ENCODE measurements at places on chromosomes 2 and 18. TPM values are rescaled to one million over a fixed set of nuclear protein-coding genes. Genes with fewer than 3 reads are reported as not detected.

GRCh38 chr2:54499661-54500060 lies 43.5 kb downstream of the SPTBN1 start:
- no peaks in the 10 kb centered on the region for H3K4me1 ChIP-seq
- H3K36me3 ChIP-seq: no peaks in the 10 kb centered on the region
- peaks cover 19% of the 10 kb centered on the region for H3K27me3 ChIP-seq
- no peak overlapping the region for H3K27ac ChIP-seq
- DNase-seq: no peak
- no peak overlapping the region for H3K4me3 ChIP-seq

- no peaks in the 10 kb centered on the region for H3K27me3 ChIP-seq
- H3K4me3 ChIP-seq: no peak overlapping the region
- no peaks in the 10 kb centered on the region for H3K4me1 ChIP-seq
These were observed 9.3 kb downstream of the PTH2R start for GRCh38 chr2:208415897-208416296.

DNA sequence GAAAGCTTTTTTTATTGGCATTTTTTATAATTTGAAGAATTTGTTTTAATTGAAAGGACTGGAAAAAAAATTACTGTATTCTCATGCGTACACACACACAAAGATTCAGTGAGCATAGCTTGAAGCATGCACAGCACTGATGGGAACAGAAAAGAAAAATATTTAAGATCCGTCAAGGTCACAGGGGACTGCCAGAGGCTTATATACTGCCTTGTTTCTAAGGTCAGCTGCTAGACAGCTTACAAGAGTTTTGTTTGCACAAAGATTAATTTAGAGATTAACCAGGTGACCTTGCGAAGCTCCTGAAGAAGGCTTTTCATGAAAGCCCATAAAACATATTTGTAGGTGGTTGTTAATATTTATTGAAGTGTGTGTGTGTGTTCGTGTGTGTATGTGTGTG lies 396.3 kb downstream of the TRIB2 start:
- no peaks in the 10 kb centered on the region for H3K4me1 ChIP-seq
- no peak overlapping the region for H3K4me3 ChIP-seq
- no peak for DNase-seq
- H3K27me3 ChIP-seq: no peaks in the 10 kb centered on the region
- no peak overlapping the region for H3K27ac ChIP-seq

- H3K4me3 ChIP-seq: no peak overlapping the region
- no peaks in the 10 kb centered on the region for H3K36me3 ChIP-seq
- no peaks in the 10 kb centered on the region for H3K4me1 ChIP-seq
- H3K27ac ChIP-seq: no peak overlapping the region
These were observed 67.2 kb upstream of the FAM136A start for GRCh38 chr2:70369082-70369481.

GRCh38 chr18:26504831-26505230 lies 43.5 kb downstream of the KCTD1 start:
- H3K36me3 ChIP-seq: no peaks in the 10 kb centered on the region
- no peaks in the 10 kb centered on the region for H3K27me3 ChIP-seq
- no peaks in the 10 kb centered on the region for H3K4me1 ChIP-seq
- no peak overlapping the region for H3K4me3 ChIP-seq

DNA sequence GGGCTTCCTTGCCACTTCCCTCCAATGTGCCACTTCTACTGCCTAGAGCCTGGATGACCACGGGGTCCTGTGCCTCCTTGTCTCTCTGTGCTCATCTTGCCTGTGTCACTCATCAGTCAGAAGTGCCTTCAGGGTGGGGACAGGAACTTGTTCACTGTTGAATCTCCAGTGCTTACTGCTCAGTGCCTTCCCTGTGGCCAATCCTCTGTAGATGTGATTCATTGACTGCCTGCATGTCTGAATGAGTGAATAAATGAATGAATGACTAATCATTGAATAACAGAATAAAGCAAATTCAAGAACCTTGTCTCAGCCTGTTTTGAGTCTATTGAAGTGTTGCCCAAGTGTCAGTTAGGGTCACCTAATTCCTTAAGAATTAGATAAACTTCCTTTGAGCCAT lies 42.3 kb upstream of the FAM136A start:
- H3K27ac ChIP-seq: no peak overlapping the region
- peaks cover 37% of the 10 kb centered on the region for H3K27me3 ChIP-seq
- no peak overlapping the region for H3K4me3 ChIP-seq
- no peak for DNase-seq
- no peaks in the 10 kb centered on the region for H3K4me1 ChIP-seq

Gene LYPD6
- not detected for total RNA-seq

Gene DNAH7
- total RNA-seq: not detected

Gene ANKRD53
- not detected for total RNA-seq

Gene LBX2
- 0.32 TPM for total RNA-seq

Gene LIMS3
- total RNA-seq: 0.97 TPM

Gene GPR75
- 2.8 TPM for total RNA-seq

Gene MPP4
- not detected for total RNA-seq

Measured in activated CD8-positive, alpha-beta T cell treated with anti-CD3 and anti-CD28 coated beads, Interleukin-2, amount 10 ng/mL, durations not matched to agents 7 days and 5 days (primary cell).